ENCODE measurements at places on chromosomes 6 and 20.

GRCh38 chr6:125871365-125871764, 80.6 kb downstream of the NCOA7 start:
- DNase-seq: no peak

GRCh38 chr20:22385602-22386305, 198.6 kb downstream of the FOXA2 start:
- no peak for DNase-seq

DNA sequence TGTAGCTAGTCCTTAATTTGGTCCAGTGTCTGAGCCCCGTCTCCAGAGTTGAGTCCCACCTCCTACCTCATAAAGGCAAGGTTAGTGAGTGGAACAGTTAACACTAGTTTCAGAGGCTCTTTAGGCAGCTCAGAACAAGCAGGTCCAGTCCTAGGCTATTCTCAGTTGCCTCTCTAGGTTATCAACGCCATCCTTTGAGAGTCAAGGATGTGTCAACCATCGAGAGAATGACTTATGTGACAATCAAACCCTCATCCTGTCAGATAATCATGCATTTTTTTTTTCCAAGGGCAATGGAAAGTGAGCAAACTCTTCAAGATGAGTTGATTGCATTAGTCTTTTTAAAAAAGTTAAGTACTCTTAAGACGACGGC, 64.0 kb upstream of the TXNDC5 start:
- DNase-seq: no peak

DNA sequence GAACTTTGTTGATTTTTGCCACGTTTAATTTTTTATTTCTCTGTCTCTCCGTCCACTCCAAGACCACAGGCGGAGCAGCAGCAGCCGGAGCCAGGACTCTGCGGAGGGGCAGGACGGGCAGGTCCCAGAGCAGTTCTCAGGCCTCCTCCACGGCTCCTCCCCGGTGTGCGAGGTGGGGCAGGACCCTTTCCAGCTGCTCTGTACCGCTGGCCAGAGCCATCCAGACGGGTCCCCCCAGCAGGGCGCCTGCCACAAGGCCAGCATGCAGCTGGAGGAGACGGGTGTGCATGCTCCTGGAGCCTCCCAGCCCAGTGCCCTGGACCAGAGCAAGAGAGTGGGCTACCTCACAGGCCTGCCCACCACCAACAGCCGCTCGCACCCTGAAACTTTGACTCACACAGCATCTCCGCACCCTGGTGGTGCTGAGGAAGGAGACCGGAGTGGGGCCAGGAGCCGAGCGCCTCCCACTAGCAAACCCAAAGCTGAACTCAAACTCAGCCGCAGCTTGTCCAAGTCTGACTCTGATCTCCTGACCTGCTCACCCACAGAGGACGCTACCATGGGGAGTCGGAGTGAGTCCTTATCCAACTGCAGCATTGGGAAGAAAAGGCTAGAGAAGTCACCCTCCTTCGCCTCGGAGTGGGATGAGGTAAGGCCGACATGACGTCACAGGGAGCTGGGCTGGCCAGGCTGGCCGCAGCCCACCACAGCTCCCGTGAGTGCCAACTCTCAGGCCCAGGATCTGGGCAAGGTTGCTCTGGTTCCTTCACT, 123.5 kb downstream of the TCP11 start:
- DNase-seq: peak; percentile 14

DNA sequence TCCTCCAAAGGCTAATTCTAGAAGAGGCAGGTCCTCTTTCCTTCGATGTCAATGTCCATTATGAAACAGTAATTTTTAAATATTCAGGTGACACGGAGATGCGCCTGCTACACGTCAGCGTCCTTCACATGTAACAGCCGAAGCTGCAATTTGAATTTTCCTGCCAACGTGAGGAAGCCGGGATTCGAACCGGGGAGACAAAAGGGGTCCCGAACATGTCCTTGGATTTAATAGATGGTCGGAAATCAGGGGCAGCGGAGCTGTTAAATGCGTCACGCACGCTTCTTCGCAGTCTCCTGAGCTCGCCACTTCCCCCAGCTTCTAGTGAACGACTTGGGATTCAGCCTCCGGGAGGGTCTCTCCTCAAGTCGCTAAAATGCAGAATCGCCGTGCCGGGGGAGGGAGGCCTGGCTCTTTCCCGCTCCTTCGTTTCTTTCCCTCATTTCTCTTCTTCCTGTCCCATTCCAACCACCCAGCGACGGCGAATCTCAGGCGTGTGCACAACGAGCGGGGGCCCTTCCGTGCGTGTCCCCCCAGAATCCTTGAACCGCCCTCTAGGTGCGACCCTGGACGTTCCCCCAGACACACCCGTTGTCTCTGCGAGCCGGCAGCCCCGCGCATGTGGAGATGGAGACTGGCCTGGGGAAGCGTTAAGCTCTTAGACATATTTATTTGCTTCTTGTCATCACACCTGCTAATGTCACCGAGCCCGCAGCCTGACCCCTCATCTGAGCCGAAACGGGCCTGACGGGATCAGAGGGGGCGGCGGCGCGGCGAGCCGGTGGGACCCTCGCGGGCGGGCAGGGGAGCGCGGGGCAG, 1.3 kb upstream of the FOXC1 start:
- no peak for DNase-seq

All from fibroblast of skin of abdomen (primary cell).